Stromal cell of bone marrow (primary cell): ENCODE measurements at places on chromosomes 12 and 14.
A peak's percentile ranks its signal among the peaks of the same experiment; 100 is the strongest.

GRCh38 chr12:6118891-6119568 lies 5.4 kb downstream of the VWF start:
- DNase-seq, result no peak

GRCh38 chr14:99229654-99230207 lies 42.3 kb downstream of the BCL11B start:
- no peak for DNase-seq

- DNase-seq, result no peak
Measured at GRCh38 chr12:3271639-3272038, 194.5 kb downstream of the TSPAN9 start.

- no peak for DNase-seq
Measured at GRCh38 chr12:99020871-99021270, 375.8 kb downstream of the APAF1 start.

- no peak for DNase-seq
Measured at GRCh38 chr12:45732936-45733335, 3.4 kb downstream of the ARID2 start.

- DNase-seq, result no peak
Measured at GRCh38 chr14:88063811-88064210, 58.9 kb downstream of the GPR65 start.

- DNase-seq, result no peak
Measured at GRCh38 chr12:95553197-95553943, 2.1 kb upstream of the USP44 start.

DNA sequence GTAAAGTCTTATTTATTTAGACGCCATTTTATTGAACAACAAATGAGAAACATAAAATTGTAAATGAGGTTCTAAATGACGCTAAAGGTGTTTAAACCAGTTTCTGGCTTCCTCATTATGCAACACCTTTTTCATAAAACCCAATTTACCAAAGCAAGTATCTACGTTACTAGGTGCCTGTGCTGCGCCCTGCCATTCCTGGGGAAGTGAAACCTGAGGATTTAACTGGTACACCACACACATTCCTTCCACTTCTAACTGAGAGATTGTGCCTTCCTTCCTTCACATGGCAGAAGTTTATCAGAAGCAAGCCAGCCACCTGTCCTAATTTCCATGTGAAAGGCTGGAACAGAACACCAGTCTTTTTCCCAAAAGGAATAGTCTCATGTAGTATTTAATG lies 40.3 kb upstream of the GCH1 start:
- DNase-seq, result no peak

DNA sequence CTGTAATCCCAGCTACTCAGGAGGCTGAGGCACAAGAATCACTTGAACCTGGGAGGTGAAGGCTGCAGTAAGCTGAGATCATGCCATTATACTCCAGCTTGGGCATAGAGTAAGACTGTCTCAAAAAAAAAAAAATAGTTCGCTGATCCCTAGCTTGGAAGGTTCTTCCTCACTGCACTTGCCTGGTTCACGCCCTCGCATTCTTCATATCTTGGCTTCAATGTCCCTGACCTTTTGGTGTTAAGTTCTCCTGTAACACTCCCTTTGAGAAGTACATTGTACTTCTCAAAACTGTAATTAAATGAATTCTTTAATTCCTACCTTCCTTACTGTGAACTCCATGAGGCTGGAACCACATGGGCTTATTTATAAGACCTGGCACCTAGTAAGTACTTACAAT lies 16.5 kb upstream of the TPCN1 start:
- no peak for DNase-seq

- no peak for DNase-seq
Measured at GRCh38 chr12:100031836-100032235, 47.1 kb upstream of the ANKS1B start.

GRCh38 chr12:76784600-76785051 lies 20.7 kb downstream of the ZDHHC17 start:
- DNase-seq, result peak; percentile 57

DNA sequence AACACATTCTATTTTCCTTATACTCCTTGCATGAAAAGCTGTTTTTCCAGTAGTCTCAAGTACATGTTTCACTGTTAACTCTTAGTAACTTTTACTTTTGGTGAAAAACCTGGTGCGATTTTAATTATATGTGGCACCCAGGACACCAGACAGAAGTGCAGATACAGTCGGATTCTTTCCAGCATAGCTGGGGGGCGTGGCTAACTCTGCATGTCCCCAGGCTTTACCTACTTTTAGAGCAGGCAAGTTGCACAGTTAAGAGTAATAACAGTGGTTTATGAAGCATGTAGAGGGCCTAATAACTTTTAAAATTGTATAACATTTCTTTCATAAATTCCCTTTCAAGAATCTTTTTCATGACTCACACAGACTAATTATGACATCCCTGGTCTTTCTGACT lies 70.7 kb downstream of the HSD17B6 start:
- no peak for DNase-seq

GRCh38 chr14:91058042-91058581 lies 2.3 kb downstream of the RPS6KA5 start:
- DNase-seq, result no peak

DNA sequence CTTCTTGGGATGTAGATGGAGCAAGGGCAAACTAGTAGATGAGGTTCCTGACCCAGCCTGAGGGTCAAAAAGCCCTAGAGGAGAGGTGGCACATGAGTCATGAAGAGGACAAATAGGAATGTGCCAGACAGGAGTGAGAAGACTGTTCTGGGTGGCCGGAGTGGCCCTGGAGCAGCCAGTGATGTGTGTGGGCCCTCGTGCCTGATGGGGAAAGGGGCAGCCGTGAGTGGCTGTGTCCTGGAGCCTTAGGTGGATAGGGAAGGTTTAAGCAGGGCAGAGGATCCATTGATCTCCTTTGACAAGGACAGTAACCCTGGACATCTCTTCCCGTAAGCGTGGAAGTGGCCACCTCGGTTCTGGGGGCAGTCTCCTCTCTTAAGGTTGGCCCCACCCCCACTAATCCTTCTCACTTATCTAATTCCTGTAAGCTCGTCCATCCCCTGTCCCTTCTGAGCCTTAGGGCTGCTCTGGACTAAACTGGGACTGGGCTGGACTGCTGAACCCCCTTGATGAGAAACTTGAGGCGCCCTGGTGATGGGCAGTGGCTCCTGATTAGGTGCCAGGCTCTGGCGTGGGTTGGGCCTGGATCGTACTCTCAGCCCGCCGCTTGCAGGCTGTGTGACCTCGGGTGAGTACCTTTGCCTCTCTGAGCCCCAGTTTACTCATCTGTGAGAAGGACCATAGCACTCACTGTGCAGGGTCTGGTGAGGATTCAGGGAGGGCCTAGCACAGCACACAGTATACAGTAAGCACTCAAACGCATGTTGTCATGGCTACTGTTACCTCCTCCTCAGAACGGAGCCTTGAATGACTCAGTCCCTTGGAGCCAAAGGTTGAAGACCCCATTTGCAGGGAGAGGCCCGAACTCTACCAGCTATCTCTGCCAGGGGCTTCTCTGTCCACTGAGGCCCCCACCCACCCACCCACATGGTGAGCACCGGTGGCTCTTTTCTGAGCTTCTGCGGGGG lies 4.0 kb downstream of the FAM222A start:
- DNase-seq, result no peak

DNA sequence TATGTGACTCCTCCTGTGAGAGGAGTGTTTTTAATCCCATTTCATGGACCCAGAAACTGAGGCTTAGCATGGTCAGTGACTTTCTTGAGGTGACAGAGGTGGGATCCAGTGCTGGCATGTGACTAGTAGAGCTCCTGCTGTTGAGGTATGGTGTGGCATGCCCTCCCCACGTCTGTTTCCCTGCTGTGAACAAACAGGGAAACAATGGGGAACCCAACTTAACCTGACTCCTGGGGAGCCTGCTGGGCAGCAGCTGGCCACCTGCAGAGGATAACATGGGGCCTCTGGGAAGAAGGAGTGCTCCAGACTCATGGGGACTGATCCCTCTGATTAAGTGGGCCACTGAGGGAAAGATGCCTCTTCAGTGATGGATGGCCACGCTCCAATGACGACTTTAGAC lies 114.0 kb downstream of the BEGAIN start:
- no peak for DNase-seq

DNA sequence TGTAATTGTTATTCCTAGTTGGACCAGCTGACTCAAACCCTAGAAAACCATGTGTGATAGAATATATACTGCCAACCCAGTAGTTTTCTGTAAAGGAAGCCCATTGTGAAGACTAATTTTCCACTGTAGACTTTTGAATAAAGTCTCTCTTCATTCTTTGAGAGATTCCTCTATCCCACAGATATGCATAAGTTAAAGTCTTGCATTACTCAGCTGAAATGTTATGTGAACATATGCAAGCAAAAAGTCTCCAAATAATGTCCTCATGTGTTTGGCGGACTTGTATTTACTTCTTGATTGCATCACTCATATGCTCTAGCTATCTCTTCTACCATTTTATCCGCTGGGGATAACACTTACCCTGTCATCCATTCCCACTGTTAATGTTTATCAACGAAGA lies 35.1 kb upstream of the OTOGL start:
- DNase-seq, result no peak

GRCh38 chr12:120230326-120230973 lies 29.5 kb upstream of the RPLP0 start:
- peak; percentile 82 for DNase-seq

GRCh38 chr12:68240975-68241374 lies 12.4 kb downstream of the IL22 start:
- no peak for DNase-seq

DNA sequence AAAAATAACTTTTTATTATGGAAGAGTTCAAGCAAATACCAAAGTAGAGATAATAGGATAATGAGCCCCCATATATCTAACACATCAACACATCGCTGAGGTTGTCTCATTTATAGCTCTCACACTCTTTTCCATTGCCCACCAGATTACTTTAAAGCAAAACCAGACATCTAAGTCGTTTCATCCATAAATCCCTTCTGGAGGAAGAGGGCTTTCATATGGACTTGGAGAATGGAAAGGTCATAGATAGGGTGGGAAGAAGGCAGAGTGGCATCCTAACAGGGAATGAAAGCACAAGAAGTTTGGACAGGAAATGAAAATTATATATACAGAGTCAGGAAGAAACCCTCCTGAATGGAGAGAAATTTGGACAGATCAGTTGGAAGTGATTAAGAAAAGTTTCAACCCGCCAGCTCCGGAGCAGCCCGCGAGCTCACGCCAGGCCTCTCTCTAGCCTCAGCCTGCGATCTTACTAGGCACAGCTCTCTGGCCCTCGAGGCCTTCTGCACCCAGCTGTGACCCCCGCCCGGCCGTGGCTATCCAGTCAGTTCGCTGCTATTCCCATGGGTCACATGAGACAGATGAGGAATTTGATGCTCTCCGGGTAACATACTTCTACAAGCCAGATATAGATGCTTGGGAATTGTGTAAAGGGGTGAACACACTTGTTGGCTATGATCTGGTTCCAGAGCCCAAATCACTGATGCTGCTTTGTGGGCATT lies 48.4 kb upstream of the NID2 start:
- DNase-seq, result no peak

DNA sequence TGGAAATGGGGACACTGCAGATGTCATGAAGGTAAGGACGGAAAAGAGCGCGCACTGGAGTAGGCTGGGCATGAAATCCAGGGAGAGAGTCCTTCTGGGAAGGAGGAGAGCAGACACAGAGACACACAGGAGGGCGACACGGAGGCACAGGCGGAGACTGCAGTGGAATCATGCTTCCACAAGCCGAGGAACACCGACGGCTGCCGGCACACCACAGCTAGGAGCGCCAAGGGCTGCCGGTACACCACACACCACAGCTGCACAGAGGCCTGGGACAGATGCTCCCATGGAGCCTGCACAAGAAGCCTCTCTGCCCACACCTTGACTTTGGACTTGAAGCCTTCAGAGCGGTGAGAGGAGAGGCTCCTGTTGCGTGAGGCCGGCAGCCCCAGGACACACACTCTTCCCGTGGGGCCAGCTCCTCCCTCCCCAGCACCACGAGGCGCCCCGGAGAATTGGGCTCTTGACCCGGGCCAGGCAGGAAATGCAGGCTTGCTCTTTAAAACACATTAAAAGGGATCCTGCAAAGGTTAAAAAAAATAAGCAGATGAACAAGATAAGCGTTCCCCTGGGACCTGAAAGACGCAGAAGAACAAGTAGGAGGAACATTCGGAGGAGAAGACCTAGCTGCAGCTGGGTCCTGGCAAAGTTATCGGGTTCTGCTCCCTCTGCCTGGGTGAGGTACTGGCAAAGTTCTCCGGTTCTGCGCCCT lies 28.3 kb upstream of the FZD10 start:
- DNase-seq, result no peak

DNA sequence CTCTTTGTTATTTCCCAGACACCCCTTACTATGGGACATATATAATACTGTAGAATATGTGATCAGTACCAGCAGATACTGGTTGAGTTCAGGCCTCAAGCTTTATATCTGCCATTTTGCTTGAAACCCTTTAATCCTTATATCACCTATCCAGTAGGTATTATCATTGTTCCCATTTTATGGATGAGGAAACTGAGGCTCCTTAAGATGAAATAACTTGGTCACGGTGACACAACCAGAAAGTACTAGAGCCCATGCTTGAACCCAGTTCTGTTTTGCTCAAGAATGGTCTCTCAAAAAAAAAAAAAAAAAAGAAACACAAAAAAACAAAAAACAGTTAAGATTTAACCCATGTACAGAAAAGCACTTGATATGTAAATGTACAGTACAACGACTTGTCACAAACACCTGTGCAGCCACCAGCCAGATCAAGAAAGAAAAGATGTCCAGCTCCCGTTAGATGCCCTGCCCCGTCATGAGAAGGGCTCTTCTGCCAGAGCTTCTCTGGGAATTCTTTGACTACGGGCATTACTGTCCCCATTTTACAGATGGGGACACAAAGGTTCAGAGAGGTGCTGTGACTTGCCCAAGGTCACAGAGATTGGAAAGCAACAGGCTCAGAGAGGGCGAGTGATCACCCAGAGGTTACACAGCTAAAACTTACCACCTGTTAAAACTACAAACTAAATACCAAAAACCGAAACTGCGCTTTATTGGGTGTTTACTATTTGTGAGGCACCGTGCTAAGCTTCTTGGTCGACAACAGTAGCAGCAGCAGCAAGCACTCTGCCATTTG lies 669 bp upstream of the WSCD2 start:
- no peak for DNase-seq

DNA sequence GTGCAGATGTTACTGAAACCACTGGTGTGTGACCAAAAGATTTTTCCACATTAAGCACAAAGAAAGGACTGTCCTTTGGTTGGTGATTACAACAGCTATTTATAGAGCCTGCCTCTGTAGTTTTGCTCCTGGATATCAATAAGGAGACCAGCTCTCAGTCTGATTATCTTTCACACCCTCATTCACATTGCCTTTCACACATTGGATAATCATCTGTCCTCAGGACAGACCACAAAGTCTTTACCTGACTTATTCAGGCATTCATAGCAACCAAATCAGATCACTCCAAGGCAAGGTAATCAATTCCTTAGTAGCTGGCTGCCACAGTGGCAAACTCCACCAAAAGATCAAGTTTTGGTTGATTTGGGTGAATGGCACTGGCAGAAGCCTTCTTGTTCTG lies 59.6 kb upstream of the CPSF6 start:
- DNase-seq, result no peak

DNA sequence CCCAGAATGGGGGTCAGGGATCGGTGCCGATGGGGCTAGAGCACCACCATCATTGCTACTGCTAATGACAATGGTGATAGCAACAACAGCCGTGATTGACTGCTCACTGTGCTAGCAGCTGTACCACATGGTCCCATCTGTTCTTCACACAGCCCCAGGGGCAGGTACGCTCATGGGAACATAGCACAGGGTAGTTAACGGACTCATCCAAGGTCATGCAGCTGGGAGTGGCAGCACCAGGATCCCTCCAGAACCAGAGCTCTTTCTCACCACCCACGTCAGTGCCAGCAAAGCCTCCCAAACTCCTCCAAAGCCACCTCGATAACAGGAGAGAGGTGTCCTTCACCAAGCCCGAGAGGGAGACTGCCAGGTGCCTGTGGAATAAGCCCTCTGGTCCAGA lies 11.2 kb upstream of the DYNC1H1 start:
- no peak for DNase-seq

- DNase-seq, result no peak
Measured at GRCh38 chr14:75274899-75275569, 3.6 kb upstream of the FOS start.
